ENCODE measurements at places on chromosomes 2 and 18.

DNA sequence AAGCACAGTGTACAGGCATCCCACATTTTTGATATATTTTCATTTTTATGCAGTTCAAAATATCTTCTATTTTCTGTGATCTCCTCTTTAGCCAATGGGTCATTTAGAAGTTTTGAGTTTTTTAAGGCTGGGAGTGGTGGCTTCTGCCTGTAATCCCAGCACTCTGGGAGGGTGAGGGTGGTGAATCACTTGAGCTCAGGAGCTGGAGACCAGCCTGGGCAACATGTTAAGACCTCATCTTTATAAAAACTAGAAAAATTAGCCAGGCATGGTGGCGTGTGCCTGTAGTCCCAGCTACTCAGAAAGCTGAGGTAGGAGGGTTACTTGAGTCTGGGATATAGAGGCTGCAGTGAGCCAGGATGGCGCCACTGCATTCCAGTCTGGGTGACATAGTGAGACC lies 17.8 kb downstream of the UBR3 start:
- DNase-seq: no peak

- no peak for DNase-seq
Measured at GRCh38 chr2:45902380-45902779, 250.9 kb downstream of the PRKCE start.

- DNase-seq: no peak
Measured at GRCh38 chr18:33355263-33355662, 85.3 kb downstream of the CCDC178 start.

DNA sequence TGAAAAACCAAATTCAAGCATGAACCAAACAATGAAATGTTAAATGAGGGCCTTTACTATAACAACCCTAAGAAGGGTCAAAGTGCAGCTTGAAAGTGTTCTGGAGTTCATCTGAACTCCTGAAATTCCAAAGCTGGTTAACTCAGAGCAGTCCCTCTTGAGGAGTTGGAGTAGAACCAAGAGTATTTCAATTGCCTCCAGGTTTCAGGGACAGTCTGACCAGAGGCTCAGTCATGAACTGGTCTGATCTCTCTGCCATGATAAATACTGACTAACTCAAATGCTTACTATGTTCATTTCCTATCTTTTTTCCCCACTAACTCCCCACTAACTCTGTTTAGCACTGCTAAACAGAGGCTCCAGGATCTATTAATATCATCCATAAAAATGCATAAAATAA lies 2.7 kb downstream of the STARD7 start:
- DNase-seq: no peak

DNA sequence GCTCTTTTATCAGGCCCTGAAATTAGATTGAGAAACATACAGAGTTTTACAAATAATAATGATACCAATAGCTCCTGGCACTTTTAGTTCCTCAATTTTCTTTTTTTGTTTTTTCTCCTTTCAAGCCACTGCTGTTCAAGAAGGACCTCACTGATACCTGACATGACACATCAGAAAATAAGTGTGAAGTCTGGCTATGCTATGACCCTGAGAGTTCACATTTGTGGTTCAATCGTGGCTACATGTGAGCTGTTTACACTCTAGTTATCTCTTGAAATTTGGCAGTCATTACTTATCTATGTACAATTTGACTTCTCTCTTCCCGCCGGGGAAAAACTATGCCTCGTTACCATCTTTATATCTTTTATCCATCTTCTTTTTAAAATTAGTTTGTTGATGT lies 686.5 kb downstream of the EPHA4 start:
- no peak for DNase-seq

DNA sequence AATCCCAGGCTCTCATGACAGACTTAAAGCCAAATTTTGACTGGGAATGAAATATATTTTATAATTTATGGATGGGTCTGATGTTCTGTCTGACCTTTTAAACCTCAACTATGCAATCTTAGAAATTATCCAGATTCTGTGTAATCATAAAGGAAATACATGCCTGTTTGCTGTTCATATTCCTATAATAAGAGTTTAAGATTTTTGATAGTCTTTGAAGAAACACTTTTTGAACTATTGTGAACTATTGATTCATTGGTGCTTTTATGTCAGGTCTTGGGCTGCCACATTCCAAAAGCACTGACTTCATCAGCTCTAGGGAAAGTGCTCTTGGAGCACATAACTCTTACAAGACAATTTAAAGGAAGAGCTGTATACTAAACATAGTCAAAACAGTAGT lies 64.2 kb downstream of the CCDC150 start:
- DNase-seq: no peak

- no peak for DNase-seq
Measured at GRCh38 chr2:208285853-208286252, 19.8 kb downstream of the PIKFYVE start.

DNA sequence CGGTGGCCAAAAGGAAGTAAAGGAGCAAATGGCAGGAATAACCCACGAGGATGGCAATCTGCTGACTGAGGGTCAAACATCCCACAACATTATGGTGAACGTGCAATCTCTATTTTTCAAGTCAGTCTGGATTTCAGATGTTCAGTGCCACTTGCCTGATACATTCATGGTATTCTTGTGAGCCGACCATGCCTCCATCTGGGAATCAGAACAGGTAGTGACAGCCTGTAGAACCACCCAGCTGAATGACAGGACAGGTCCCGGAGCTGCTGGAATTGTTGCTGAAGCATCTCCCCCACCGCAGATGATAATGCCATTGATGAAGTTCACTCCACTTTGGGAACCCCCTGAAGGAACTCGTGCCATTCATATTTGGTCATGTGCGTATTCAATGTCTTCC lies 123.2 kb downstream of the CAPN13 start:
- no peak for DNase-seq

DNA sequence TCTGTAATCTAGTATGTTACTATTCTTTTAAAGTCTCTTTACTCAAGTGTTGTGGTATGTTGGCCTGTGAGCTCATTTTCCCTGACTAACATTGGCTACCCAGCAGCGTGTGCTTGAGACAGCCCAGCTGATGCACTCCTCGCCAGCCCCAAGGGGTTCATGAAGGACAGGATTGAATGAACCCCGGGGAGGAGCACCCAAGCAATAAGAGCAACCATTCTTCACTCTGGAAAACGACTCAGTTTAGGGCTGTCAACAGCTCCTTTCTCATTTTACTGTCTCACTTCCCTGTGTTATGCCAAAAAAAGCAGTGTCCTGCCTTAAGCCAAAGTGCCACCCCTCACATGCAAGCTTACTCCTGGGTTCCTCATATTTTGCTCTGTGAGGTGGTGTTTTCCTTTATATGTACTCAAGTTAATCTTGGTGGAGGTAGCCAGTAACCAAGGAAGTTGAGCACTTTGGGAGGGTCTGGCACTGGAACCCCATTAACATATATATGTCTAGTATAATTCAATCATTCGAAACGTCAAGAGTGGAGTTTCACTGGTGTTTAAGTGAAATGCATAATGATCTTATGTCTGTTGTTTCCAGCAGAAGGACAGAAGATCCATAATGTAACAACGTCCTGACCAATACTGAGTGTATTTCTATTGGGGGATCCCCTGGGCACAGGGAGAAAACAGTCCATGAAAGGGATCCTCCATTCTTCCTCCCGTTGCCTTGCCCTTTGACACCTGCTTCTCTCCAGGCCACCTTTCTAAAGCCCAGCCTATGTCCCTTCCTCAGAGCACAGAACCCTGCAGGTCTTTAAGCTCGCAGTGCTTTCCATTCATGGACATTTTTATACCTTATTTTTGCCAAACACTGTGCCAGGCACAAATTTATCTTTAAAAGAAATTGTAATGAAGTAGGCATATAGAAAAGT lies 43.2 kb downstream of the ATIC start:
- DNase-seq: no peak

DNA sequence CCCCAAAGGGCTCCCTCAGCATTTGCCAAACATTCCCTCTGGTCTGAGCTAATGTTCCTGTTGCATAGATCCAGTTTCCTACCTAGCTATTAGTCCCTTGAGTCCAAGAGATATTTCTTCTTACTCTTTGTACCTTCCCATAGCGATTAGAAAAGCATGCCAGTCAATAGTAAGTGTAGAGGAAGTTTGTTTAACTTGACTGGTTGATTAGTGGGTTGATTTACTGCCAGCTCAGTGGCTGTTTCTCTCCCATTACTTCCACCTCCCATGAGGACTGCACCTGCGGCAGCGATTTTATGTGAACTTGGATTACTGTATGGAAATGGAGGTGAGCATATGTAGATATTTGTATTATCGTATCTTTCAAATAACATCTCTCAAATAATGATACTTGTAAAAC lies 1748.4 kb upstream of the CELF4 start:
- DNase-seq: no peak

DNA sequence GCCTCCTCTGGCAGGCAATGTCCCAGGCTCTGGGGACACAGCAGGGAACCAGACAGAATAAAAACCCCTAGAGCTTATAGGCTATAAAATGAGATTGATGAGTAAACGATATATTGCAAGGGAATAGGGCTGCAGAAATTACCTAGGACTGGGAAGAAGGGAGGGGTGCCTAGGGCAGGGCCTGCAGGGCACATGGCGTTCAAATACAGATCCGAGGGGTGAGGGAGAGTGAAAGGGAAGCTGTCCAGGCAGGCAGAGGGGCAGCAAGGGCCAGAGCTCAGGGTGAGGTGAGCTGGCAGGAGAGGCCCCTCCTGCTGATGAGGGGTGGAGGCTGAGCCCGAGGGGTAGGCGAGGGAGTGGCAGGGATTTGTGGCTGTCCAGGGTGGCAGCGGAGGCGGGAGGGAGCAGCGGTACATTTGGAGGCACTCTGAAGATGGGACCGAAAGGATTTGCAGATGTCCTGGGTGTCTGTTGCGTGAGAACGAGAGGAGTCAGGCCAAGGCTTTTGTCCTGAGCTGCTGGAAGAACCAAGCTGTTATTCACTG lies 33.7 kb downstream of the KCNIP3 start:
- no peak for DNase-seq

DNA sequence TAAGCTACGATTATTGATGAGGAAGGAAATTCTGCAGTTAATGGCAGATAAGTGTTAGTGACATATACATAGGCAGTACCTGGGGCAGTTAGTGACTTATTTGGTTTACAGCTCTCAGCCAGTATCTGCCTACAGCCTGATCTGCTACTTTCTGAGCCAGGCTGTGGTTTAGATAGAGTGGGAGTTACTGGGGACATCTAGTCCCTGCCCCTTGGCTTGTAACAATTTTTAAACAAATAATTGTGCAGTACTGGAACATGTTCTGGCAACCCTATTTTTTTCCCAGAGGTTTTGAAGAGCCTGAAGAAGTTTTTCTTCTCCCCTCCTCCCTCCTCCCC lies 2.3 kb downstream of the KIF5C start:
- no peak for DNase-seq

- DNase-seq: no peak
Measured at GRCh38 chr2:378364-378763, 90.5 kb upstream of the ALKAL2 start.

DNA sequence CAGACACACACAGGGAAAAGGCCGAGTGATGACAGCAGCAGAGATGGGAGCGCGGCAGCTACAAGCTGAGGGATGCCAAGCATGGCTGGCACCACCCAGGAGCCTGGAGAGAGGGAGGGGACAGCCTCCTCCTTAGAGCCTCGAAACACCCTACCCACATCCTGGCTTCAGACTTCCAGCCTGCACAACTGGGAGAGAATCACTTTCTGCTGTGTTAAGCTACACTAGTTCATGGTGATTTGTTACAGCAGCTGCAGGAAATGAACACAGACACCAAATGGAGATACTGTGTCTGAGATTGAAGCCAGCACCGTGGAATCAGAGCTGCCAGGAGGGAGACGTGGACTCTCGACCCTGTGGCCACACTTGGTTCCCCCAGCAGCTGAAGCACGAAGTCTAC lies 27.5 kb upstream of the FOSL2 start:
- no peak for DNase-seq

DNA sequence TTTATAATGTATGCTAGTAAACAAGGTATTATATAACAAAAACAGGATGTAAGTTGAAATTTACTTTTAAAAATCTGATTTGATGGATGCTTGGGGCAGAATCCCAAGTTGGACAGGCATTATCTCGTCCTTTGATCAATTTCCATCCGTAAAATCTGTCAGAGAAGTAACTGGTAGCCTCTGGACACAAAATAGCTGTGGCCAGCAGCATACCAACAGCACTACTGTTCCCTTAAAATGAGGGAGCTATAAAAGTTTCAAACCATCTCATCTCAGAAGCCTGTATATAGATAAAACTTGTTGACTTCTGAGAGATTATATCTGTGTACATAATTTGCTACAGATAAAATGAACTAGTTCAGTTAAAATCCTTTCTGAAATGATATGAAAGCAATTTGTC lies 14.7 kb upstream of the METAP1D start:
- DNase-seq: no peak

DNA sequence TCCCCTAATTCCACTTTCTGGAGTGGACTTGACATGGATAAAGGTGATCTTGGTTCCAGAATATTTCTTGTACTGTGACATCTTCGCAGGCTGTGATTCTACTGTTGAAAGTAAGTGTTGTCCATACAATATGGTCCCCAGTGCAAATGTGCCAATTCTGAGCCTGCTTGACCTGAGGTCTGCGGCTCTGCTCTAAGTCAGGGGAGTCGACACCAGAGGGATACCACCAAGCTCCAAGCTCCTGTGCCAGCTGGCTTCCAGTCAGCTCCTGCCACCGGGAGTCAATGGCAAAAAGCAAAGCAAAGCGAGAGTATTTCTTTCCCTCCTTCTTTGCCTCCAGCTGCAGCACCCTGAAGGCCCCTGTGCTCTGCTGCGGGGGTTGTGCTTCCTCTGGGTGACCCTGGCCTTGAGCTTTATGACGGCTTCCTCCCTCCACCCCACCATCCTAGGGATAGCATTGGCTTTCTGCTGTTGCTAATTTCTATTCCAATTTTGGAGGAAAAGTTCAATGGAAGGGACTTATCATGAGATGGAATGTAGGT lies 50.4 kb downstream of the SLC35F5 start:
- DNase-seq: no peak

DNA sequence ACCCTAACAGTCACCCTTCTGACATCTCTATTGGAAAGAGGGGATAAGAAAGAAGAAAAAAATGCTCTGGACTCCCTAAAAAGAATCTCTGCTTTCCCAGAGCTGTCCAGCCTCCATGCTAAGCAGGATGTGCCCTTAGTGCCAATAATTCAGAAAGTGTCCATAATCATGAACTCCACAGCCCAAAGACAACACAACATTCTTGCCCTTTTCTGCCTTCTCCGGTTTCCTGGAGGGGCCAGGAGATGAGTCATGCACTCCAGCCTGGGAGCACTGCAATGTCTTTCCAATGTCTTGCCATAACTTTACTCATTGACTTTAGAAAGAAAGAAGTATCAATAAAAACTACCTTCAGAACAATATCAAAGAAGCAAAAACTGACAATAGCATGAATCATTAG lies 44.0 kb downstream of the KLF7 start:
- DNase-seq: no peak

- no peak for DNase-seq
Measured at GRCh38 chr18:46677611-46678010, 20.6 kb upstream of the LOXHD1 start.

GRCh38 chr2:159912580-159912979 lies 114.6 kb upstream of the CD302 start:
- no peak for DNase-seq

DNA sequence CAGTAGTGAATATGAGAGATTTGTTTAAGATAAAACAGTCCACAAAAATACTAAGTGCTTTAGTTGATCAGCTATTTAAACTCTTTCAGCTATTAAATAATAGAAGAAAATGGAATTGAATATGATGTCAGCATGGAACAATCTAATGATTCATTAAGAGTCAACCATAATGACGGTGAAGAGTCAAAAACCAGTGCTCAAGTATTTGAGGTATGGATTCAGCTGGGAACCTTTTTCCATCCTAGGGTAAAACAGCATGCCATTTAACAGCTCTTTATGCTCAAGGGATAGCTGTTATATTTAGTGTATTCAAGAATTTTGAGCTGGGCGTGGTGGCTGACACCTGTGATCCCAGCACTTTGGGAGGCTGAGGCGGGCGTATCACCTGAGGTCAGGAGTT lies 29.7 kb downstream of the CARF start:
- no peak for DNase-seq
